ENCODE measurements at places on chromosomes 3 and 15.

DNA sequence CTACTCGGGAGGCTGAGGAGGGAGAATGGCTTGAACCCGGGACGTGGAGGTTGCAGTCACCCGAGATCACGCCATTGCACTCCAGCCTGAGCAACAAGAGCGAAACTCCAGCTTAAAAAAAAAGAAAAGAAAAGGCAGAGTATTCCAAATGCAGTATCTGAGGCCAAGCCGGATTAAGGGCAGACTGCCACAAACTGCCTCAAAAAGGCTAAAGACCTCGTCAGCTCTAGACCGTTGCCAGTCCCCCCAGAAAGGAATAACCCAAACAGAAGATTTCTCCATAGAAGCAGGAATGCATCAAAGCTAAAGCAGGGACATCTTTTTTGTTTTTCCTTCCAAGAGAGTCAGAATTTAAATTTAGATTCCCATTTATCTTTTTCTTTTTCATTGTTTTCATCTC is 72.9 kb downstream of the TM4SF4 start:
- DNase-seq = no peak

DNA sequence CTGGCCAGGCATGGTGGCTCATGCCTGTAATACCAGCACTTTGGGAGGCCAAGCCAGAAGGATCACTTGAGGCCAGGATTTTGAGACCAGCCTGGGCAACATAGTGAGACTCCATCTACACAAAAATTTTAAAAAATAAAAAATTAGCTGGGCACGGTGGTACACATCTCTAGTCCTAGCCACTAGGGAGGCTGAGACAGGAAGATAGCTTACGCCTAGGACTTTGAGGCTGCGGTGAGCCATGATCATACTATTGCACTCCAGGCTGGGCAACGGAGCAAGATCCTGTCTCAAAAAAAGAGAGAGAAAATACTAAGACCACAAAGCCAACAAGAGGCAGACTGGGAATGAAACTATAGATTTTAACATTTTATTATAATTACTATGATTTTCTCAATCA is 4.1 kb downstream of the MB21D2 start:
- no peak for DNase-seq

- DNase-seq = no peak
Measured at GRCh38 chr3:165259541-165260193, 63.5 kb upstream of the SLITRK3 start.

DNA sequence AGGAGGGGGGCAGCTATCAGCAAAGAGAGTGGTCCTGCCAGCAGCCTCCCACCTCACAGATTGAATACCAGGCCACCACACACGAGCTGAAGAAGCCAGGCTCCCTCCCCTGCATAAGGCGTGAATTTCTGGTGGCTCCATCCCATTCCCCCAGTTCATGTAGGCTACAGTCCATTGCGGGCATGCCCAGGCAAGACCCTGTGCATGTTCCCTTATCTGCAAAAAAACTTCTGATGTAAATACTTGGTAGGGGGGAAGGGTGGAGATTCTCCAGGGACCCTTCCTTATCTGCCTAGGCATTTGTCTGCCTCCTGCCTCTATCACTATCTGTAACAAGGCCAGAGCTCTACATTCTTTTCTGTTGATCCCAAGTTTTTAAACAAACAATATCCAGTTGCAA is 27.6 kb upstream of the UBP1 start:
- DNase-seq = no peak

DNA sequence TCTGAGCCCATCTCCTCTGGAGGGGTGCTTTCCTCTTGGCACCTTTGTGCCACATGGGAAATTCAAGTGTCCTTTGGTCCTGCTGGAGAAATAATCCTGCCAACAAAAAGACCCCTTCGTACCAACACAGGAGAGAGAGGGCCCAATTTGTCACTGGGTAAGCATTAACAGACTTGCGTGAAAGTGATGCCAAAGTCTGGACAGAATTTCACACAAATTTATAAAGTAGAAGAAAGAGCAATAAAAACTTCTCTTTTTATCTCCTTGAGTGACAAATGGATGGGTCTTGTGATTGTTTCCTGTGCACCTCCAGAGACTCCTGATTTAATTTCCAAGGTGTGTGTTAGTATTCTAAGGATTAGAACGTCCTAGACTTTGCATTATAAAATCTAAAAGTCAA is 14.9 kb downstream of the DPH3 start:
- DNase-seq = no peak

- no peak for DNase-seq
Measured at GRCh38 chr3:195555110-195555509, 12.0 kb upstream of the PPP1R2 start.

- DNase-seq = no peak
Measured at GRCh38 chr3:21269882-21270281, 481.1 kb downstream of the ZNF385D start.

DNA sequence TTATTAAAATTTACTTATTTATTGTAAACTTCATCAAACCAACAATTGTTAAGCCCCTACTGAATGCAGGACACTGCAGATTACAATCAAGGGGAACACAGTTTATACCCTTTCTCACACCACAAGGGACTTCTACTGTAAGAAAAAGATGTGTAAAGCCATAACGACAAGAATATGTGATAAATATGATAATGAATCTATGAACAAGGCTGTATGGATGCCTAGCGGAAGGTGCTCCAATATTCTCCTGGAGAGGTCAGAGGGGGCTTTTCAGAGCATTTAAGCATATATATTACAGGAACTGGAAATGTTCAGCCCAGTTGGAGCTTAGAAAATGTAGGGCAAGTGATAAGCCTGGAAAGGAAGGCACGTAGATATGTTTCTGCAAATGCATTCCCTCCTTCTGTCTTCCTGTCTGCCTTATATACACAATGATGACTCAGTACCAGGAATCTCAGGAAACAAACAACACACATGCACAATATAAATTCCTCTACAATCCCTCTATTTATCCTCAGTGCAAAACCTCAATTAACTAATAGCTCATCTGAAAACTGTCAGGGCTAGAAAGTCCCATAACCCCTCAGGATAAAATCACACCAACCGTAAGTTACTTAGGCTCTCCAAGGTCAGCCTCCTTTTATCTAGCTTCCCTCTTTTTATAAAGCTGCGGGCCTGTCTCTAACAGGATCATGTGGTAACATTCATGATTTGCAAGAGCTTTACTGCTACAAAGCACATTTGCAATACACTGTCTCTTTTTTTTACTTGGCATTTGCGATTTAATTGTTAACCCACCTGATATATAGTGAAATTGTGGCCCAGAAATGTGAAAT is 393.1 kb downstream of the LPP start:
- DNase-seq = no peak

GRCh38 chr3:152623286-152623911 is 211.5 kb upstream of the P2RY1 start:
- DNase-seq = no peak

DNA sequence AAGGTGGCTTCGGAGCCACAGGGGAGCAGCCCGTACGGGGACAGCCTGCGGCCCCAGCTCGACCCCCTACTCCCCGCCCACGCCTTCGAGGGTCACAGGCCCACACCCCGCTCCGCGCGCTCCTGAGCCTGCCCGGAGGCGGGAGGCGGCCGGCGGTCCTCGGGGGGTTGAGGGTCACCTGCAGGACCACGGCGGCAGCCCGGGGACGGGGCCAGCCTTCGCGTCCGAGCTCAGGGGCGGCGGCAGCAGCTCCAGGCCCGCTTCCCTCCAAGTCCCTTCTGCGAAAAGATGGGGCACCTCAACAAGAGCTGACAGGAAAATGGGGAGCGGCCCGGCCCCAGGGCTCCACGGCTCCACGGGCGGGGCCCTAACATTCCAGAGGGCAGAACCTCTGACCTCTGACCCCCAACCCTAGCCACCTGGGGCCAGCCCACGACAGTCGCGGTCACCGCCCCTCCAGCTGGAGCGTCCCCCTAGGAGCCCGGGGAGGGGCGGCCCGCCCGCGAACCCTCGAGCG is 428 bp downstream of the LYSMD4 start:
- DNase-seq = no peak

- DNase-seq = no peak
Measured at GRCh38 chr3:78314327-78314726, 1274.4 kb downstream of the ROBO2 start.

GRCh38 chr3:108947855-108948254 is 5.8 kb downstream of the GUCA1C start:
- DNase-seq = no peak

DNA sequence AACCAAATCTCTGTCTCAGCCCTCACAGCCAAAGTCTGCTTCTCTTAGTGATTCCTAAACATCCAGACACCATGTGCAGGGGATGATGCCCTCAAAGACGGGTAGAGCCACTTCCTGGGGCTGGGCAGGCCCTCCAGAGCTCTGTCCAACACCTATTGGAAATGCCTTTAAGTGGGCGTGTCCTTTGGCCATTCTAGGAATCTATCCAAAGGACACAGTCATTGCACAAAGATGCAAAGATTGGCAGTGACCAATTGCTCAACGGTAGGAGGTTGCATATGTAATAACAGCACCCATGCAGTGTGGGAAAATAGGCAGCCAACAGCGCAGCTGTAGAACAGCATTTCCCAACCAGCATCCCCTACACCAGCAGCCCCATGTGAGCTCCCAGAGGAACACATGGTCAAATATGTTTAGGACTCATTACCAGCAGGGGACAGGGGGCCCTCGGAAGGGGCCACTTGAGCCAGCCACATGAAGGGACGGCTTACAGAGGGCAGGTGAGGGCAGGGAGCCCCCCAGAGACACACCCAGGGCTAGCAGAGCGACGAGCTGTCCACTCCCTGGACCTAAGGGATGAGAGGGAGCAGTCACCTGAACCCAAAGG is 142.8 kb upstream of the IQSEC1 start:
- DNase-seq = no peak

DNA sequence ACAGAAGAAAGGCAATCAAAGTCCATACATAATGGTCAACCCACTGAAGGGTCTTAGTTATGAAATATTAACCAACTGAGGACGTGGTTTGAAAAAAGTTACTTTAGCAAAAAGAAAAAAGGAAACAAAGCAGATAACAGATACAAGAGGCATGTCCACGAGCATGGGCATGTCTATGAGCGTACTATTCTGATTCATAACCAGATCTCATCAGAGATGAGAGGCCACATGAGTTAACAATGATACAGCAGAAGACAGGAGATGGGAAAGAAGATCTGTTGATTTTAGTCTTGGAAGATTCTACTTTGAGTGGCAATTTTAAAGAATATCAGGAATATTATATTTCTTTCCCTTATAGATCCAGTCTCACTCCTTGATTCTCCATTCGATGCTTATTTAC is 262.9 kb upstream of the SLITRK3 start:
- DNase-seq = no peak

DNA sequence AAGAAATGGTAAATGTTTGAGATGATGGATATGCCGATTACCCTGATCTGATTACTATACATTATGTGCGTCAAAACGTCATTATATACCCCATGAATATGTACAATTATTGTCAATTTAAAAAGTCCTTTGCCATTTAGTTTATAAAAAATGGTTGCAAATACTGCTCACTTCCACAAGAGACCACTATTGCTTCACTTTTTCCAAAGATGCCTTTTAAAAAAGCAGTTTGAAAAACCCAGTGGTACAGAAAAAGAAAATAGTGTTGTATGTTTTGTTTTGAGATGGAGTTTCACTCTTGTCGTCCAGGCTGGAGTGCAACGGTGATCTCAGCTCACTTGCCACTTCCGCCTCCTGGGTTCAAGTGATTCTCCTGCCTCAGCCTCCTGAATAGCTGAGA is 39.3 kb downstream of the EDEM1 start:
- DNase-seq = no peak

GRCh38 chr3:106728315-106729098 is 648.7 kb upstream of the CCDC54 start:
- DNase-seq = no peak

DNA sequence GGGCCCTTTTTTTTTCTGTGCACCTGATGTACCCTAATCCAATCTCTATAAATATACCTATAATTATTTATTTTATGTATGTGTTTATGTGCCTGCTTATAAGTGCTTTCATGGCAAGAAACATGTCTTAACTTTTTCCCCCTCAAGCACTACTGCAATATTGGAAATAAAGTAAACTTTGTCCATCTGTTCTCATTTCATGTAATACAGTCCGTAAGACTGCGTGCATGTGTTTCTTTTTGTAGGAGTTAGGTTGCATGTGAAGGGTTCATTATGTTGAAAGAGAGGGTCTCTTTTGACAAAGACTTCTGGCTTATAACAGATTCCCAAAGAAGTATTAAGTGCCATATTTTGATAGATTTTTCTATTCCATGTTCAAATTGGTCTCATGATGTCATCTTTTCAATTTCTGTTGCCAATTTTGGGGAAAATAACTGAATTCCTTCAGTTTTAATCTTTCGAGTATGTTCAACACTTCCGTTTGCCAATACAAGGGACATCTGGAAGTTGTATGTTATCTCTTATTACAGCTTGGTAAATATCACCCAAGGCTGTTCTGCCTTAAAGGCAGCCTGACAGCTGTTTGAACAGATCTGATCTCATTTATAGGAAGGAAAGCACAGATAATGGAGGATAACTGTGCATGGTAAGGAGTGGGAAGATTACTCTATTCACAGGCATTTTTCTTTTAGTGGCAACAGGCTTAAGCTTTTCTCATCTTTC is 273.1 kb upstream of the SGO1 start:
- DNase-seq = no peak

- DNase-seq = no peak
Measured at GRCh38 chr15:94792196-94792595, 560.8 kb downstream of the MCTP2 start.

DNA sequence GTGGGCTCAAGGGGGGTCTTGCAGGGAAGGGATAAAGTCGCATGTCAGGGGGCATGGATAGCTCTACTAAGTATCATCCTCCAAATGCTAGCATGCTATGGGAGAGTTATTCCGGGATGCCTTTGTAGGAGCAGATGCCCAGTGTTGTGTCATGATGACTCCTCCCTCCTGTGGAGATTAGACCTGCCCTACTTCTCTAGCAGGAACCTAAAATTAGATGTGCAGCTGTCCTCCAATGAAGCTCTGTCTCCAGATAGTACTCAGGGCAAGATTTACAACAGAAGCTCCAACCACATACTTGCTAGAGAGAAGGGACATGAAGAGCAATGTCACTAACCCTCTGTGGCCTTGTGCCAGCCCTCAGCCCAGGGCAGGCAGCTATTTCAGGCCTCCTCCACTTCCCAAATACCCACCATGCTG is 82.5 kb downstream of the AGBL1 start:
- no peak for DNase-seq

DNA sequence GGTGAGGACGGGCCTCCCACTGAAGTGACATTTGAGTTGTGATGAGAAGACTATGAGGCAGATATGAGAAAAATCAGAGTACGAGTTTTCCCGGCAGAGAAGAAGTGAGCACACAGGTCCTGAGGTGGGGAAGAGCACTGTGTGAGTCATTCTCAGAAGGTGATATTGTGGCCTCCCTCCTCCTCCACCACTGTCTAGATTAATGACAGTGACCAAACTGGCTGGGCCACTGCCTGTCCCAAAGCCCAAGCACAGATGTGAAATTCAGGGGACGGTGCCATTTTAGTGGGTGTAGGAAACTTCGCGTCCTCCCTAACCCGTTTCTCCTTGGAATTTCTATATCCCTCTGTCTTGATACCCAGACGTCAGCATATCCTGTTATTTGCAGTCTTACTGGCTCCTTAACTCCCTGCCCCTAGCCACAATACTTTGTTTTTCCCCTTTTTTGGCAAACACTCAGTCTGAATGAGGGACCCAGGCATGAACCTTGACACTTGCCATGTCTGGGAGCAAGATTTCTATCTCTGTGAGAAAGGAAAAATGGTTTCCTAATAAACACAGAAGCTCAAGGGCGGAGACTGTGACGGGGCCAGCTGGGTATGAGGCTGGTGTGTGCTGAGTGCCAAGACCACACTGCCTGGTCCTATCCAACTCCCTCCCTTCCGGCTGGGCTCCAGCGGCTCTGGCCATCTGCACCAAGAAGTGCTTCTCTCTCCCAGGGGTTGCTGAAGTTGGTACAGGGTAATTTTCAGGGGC is 15.2 kb downstream of the PRICKLE2 start:
- no peak for DNase-seq

All from DMS153 (cell line).